ENCODE measurements at places on chromosomes 5 and 9. TPM values are rescaled to one million over a fixed set of nuclear protein-coding genes. Genes with fewer than 3 reads are reported as not detected.

NDUFA8 gene
- 236 TPM for total RNA-seq

DNA sequence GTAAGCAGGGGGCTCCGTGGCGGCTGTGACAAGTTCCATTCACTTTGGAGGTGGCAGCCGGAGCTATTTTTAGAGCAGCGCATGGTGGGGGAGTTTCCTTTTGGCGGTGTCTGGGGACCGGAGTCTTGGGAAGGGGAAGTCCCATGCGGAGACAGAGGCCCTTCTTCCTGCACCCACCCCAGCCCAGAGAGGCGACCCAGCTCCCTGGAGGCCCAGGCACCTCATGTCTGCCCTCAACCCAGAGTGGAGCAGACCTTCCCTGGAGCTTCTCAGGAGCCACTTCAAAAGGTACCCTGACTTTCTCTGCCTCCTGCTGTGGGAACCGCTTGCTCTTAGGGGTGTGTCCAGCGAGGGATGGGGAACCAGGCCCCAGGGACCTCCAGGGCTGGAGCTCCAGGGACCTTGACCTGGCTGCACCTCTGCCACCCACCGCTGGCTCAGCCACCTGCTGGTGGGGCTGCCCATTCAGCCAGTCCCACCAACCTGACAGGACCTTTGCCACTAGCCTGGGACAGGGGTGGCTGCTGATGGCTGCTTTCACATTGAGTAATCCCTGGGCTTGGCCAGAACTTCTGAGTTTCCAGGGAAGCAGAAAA is 34.1 kb downstream of the NEK6 start:
- H3K4me1 ChIP-seq, result peaks cover 73% of the 10 kb centered on the region
- no peak overlapping the region for H3K4me3 ChIP-seq
- H3K27ac ChIP-seq, result peak overlapping the region; percentile 70
- DNase-seq, result no peak
- no peaks in the 10 kb centered on the region for H3K36me3 ChIP-seq
- no peaks in the 10 kb centered on the region for H3K27me3 ChIP-seq

DNA sequence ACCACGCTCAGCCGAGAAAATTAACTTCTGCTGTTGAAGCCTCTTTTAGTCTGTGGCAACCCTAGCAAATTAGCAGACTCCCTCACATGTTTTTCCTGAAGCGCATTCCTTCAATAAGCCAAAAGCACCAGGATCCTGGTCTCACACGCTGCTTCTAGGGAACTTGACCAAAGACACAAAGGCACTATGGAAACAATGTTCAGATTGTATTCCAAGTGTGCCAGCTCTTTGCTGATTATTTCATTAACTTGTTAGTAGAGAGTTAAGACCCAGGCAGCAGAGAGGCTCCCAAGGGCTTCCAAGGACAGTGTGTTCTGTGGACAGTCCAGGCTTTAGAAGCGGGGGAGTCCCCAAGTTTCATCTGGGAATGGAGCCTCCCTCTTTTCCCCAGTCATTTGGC is 94.4 kb upstream of the BASP1 start:
- no peaks in the 10 kb centered on the region for H3K4me1 ChIP-seq
- no peak overlapping the region for H3K4me3 ChIP-seq
- no peaks in the 10 kb centered on the region for H3K27me3 ChIP-seq
- DNase-seq, result no peak
- no peaks in the 10 kb centered on the region for H3K36me3 ChIP-seq
- H3K27ac ChIP-seq, result no peak overlapping the region

DNA sequence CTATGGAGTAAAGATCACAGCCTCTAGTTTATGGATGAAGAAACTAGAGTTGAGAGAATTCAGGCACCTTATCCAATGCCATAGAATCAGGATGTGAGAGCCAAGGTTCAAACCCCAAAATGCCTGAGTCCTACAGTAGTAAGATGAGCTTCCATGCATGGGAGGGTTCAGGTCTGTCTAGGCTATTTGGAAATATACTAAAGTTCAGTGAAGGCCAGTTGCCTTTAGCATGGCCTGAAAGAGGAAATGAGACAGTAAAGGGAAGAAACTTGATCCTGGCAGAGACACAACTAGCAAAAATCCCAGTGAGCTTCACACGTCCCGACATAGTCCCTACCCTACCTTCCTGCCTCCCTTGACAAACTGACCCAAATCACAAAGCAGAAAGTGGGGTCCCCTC is 317.0 kb downstream of the RASEF start:
- H3K4me3 ChIP-seq, result no peak overlapping the region
- no peaks in the 10 kb centered on the region for H3K4me1 ChIP-seq
- no peak for DNase-seq

- DNase-seq, result no peak
- no peaks in the 10 kb centered on the region for H3K4me1 ChIP-seq
- no peak overlapping the region for H3K4me3 ChIP-seq
- no peak overlapping the region for H3K27ac ChIP-seq
- H3K27me3 ChIP-seq, result no peaks in the 10 kb centered on the region
- no peaks in the 10 kb centered on the region for H3K36me3 ChIP-seq
Observed at GRCh38 chr9:87883990-87884389, 1.3 kb downstream of the SPATA31E1 start.

DNA sequence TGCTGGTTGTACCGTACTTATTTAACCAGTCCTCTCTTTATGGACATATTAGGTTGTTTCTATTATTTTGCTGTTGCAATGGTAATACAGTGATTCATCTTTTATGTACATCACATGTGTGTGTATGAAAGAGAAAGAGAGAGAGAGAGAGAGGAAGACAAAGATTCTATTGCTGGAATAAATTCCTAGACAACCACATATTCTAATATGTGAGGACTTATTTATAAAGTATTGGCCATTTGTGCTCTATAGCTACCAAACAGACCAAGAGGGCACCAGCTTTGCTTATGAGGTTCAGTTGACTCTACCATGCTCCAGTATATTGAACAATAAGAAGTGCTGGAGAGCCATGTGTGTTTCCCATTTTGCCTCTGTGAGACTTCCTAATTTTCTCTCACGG is 513.5 kb downstream of the DMAC1 start:
- DNase-seq, result no peak
- H3K27me3 ChIP-seq, result no peaks in the 10 kb centered on the region
- no peaks in the 10 kb centered on the region for H3K4me1 ChIP-seq
- no peaks in the 10 kb centered on the region for H3K36me3 ChIP-seq

BHMT gene
- not detected for total RNA-seq

LCN6 gene
- 9.3 TPM for total RNA-seq

LHX3 gene
- 0.16 TPM for total RNA-seq

DNA sequence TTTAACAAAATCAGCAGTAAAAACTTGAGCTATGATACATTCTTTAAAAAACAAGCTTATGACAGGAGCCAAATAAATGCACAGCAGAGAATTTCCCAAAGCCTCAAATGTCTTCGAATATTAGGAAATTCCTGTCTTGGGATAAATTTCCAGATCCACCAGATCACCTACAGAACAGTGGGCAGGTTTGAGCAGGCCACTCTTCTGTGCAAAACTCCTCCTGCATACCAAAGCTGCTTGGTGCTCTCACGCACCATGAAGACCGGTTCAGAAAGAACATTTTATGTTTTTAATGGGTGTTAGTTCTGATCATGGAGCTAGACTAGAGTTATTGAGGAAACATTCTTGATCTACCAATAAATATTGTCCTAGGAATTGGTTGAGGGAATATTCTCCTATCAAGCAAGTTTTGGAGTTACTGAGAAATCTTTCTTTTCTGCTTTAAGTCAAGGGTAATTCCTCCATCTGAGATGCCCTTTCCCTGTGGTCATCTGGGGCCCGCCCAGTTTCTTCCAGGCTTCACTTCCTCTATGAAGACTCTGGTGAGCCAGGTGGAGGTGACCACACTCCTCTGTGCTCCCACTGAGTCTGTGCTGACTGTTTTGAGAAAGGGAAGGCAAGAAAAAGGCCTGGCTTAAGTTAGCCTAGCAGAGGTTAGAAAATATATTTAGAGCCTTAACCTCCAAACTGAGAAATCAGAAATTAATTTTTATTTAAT is 17.9 kb downstream of the TNFSF15 start:
- H3K27me3 ChIP-seq, result no peaks in the 10 kb centered on the region
- no peaks in the 10 kb centered on the region for H3K36me3 ChIP-seq
- no peak for DNase-seq
- no peak overlapping the region for H3K4me3 ChIP-seq
- H3K27ac ChIP-seq, result no peak overlapping the region

MTRR gene
- 16.2 TPM for total RNA-seq

DNA sequence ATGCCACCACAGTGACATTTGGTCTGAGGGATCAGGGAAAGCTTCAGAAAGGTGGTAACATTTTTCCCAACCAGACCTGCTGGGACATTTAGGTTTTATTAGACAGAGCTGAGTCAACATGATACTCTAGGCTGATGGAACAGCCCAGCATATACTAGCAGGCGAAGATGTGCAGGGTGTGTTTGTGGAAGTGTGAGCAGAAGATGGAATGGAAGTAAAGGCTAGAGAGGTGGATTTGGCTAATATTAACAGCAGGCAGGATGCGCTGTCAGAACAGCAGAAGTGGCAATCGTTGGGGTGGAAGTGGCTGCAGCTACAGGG is 340.6 kb downstream of the ASTN2 start:
- H3K27me3 ChIP-seq, result no peaks in the 10 kb centered on the region
- no peaks in the 10 kb centered on the region for H3K4me1 ChIP-seq
- no peaks in the 10 kb centered on the region for H3K36me3 ChIP-seq
- H3K27ac ChIP-seq, result no peak overlapping the region
- H3K4me3 ChIP-seq, result no peak overlapping the region

TOR4A gene
- 9.4 TPM for total RNA-seq

CDC25C gene
- 0.30 TPM for total RNA-seq

DNA sequence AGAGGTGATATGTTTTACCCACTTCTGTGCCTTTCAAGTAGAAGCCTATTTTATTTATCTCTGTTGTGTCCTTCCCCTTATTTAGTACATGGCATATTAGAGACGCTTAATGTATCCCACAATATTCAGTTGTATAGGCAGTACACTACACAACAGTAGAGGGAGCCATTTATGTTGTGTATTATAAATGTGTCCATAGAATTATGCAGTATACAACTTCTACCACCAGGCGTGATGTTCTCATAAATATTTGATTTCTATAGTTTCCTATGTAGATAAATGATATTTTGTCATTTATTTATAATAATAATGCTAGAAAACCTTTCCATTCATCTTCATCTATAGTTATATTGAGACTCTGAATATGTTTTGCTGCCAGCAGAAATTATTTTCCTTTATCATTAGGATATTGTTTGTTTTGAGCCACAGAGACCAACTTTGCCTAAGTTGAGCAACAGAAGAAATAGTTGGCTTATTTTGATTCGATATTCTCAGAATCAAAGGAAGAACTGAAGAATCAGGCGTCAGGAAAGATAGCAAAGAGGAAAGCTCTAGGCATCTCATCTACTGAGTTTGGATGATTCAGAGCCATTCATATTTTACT is 81.7 kb downstream of the ADAMTS19 start:
- H3K27ac ChIP-seq, result no peak overlapping the region
- H3K4me1 ChIP-seq, result no peaks in the 10 kb centered on the region
- H3K4me3 ChIP-seq, result no peak overlapping the region
- no peaks in the 10 kb centered on the region for H3K36me3 ChIP-seq
- DNase-seq, result no peak
- no peaks in the 10 kb centered on the region for H3K27me3 ChIP-seq

DNA sequence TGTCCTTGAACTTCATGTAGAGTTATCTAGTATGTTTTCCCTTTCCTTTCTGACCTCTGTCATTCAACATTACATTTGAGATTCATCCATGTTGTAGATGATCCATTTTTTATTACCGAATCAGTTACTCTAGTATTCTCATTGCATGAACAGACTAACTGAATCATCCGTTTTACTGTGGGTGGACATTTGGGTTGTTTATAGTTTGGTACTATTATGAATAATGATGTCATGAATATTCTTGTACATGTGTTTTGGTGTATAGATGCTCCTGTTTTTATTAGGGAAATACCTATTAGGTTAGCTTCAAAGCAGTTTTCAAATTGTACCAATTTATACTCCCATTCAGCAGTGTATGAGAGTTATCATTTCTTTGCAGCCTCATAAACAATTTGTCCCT is 94.3 kb upstream of the NIPAL4 start:
- no peak for DNase-seq
- no peaks in the 10 kb centered on the region for H3K27me3 ChIP-seq
- H3K27ac ChIP-seq, result no peak overlapping the region
- peaks cover 9% of the 10 kb centered on the region for H3K36me3 ChIP-seq
- H3K4me1 ChIP-seq, result peaks cover 8% of the 10 kb centered on the region
- no peak overlapping the region for H3K4me3 ChIP-seq

DNA sequence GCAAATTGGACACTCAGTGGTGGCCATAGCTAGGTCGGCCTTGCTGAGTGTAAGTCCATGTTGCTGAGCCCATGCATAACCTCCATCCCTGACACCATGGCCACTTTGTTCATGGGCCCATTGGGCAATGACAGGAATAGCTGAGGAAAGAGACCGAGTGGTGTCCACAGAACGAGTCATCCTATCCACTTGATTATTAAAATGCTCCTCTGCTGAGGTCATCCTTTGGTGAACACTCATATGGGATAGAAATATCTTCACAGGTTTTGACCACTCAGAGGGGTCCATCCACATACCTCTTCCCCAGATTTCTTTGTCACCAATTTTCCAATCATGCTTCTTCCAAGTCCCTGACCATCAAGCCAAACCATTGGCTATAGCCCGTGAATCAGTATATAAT is 63.6 kb downstream of the PPIC start:
- H3K27ac ChIP-seq, result no peak overlapping the region
- H3K4me3 ChIP-seq, result no peak overlapping the region
- peaks cover 3% of the 10 kb centered on the region for H3K36me3 ChIP-seq
- H3K27me3 ChIP-seq, result no peaks in the 10 kb centered on the region

SPATA31A7 gene
- total RNA-seq, result not detected

DNA sequence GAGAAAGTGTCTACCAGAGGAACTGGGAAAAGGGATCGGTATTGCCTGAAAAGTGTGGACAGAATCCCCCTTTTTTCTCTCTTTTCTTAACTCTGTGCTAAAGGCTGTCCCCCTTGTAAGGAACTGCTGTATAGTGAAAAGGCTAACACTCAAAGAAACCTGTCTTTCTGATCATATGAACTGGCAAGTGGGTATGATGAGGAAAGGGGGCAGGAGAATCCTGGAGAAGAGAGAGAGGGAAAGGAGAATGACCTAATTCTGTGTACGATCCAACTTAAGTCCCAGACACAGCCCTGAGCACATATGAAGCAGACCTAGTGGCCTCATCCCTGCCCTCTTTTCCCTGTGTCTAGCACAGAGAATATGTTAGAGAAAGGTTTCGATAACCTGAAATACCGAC is 967 bp downstream of the ANKRD31 start:
- no peak overlapping the region for H3K4me3 ChIP-seq
- peaks cover 14% of the 10 kb centered on the region for H3K4me1 ChIP-seq
- no peaks in the 10 kb centered on the region for H3K27me3 ChIP-seq

DNA sequence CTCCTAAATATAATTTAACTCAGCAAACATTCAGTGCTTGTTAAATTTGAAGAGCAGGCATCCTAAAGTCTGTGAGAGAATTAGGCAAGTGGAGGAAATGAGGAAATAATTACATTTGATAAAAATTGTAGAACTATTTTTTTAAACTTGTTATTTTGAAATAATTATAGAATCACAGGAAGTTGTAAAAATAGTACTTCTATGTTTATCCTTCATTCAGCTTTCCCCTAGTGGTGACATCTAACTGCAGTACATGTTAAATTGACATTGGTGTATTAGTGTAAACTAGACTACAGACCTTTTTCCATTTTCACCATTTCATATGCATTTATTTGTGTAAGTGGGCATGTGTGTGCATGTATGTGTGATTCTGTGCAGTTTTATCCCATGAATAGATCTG is 51.6 kb downstream of the F2RL2 start:
- no peaks in the 10 kb centered on the region for H3K4me1 ChIP-seq
- DNase-seq, result no peak
- H3K36me3 ChIP-seq, result no peaks in the 10 kb centered on the region
- no peaks in the 10 kb centered on the region for H3K27me3 ChIP-seq
- H3K27ac ChIP-seq, result no peak overlapping the region
